ENCODE measurements at places on chromosomes 13 and 19.

DNA sequence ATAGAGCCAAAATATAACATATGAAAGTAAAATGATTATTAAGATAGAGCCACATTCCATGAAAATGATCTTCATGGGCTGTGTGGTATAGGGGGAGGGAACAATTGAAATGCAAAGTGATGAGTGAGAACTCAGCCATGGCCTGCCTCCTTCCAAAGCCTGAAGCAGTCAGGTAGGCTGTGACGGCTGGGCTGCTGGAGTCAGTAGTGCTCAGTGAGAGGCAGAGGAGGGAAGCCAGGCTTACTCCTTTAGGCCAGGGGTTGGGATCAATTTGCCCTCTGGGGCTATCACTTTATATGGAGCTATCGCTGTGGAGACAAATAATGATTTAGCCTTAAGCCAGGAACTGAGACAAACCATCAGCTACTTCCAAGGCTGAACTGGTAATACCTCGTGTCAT lies 654.9 kb downstream of the FGF9 start:
- no peak for DNase-seq

GRCh38 chr13:109212650-109213049 lies 573.7 kb downstream of the IRS2 start:
- no peak for DNase-seq

- DNase-seq: no peak
Measured at GRCh38 chr19:31347828-31348392, 1.3 kb downstream of the TSHZ3 start.

DNA sequence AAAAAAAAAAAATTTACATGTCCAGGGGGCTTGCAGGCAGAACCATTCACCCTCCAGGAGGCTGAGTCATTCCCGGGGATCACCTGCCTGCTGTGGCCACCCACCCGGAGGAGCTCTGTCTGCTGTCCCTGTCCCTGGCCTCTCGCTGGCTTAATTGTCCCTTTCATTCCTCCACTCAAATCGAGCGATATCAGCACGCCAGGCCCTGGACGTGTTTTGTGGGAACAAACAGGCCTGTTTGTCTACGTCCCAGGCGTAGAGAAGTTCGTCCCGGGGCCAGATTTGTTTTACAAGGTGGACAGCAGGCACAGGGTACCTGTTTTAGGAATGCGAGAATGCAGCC lies 21.2 kb downstream of the SULT2B1 start:
- no peak for DNase-seq

DNA sequence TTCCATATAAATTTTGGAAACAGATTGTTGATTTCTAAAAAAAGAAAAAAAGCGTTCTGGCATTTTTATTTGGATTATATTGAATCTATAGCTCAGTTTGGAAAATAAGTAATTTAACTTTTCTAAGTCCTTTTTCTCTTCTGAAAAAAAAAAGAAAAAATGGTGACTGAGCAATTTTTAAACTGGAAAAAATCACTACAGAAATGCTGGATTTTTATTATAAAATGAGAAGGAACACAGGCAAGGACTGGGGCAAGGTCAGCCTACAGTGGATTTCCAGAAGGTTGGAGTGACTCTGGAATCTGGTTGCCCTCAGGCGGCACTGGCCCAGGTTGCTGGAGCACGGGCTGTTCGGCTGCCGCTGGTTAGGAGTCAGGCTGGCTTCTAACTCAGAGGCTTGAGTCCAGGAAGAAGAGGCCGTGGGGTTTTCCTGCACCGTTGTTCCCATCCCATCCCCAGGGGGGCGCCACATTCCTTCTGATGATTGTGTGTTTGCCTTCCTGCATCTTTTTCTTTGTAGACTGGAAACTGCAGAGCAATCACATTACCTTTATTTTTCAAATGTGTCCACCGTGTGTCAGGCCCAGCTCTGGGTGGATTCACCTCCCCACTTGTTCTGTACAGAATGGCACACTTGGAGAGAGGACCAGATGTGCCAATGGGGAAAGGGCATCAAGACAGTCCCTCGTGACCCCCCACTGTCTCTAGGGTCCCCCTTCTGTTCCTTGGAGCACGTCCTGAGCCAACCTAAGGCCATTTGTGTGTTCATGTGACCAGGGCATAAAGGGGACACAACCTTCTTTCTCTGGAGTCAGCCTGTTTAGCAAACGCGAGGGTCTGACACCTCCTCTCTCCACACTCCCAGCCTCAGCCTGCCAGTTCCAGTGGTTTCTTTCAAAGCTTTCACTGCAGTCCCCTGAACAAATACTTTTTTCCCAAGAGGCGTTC lies 44.5 kb upstream of the GTF3A start:
- DNase-seq: peak; percentile 72

- DNase-seq: peak; percentile 78
Measured at GRCh38 chr19:35673121-35673804, 6.9 kb downstream of the UPK1A start.

GRCh38 chr13:99033814-99034213 lies 56.0 kb upstream of the DOCK9 start:
- DNase-seq: no peak

- no peak for DNase-seq
Measured at GRCh38 chr19:10471909-10472308, 31.2 kb downstream of the KEAP1 start.

- DNase-seq: peak; percentile 84
Measured at GRCh38 chr19:35347171-35347929, at the start of gene FFAR1. TSS of gene FFAR1 (plus strand) at chr19:35347902. CDS start at chr19:35351552, 3,650 bp downstream.

DNA sequence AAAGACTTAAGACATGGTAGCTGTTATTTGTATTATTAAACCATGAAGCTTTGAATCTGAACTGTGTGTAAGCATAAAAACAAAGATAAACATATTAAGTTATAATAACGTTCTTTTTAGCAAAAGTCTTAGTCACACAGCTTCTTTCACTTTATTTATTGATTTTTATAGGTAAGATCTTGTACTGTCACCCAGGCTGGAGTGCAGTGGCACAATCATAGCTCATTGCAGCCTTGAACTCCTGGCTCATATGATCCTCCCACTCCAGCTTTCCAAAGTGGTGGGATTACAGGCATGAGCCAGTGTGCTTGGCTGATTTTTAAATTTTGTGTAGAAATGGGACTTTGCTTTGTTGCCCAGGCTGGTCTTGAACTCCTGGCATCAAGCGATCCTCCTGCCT lies 13.4 kb downstream of the FARP1 start:
- DNase-seq: no peak

- peak; percentile 99 for DNase-seq
Measured at GRCh38 chr19:55166530-55167268, at the start of gene DNAAF3. TSS of gene DNAAF3 (minus strand) at chr19:55166613. CDS start at chr19:55166413, 200 bp downstream.

DNA sequence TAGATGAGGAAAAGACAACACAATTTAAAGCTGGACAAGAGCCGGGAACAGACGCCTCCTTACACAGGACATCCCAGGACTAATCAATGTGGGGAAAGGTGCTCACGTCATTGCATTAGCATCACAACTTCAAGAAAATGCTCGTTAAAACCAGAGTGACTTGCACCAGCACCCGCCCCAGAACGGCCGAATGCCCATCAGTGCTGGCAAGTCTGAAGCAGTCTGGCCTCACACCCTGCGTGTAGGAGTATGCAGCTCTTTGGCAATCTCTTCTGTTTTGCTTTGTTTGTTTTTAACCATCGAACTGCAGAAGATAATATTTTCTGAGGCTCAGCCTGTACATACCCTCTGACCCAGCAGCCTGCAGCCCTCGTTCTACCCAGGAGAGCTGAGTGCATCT lies 44.8 kb upstream of the LDLR start:
- no peak for DNase-seq

GRCh38 chr13:105063676-105064075 lies 1471.8 kb downstream of the EFNB2 start:
- no peak for DNase-seq

DNA sequence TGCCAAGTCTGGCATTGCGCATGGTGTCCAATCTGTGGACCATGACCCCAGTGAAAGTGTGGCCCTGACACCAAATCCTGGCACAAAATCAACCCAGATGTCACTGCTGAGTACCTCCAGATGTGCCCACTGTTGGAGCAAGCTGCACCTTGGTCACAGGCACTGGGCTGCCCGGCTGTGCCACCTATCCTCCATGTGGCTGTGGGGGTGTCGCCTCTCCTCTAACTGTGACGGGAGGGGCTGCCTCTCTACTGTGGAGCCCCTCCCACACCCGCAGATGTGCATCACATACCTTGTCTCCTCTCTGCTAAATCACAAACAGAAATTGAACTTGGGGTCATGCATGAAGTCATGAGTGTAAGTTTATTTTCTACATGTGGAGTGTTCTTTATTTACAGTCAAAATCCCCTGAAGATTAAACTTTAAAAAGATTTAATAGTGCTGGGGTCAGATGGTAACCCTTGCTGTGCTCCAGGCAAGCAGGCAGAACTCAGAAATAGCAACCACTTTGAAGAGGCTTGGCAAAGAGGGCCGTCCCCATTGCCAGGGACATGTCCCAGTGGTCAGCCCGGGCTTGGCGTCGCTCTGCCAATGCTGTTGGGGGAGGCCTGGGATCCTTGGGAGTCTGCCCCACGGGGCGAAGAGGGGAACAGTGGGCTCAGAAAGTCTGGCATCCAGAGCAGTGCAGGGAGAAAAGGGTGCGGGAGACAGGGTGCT lies 46.4 kb upstream of the ZNF536 start:
- DNase-seq: no peak

- DNase-seq: no peak
Measured at GRCh38 chr13:85379433-85379832, 419.8 kb downstream of the SLITRK6 start.

GRCh38 chr19:6440905-6441304 lies 7.3 kb upstream of the SLC25A41 start:
- DNase-seq: no peak

DNA sequence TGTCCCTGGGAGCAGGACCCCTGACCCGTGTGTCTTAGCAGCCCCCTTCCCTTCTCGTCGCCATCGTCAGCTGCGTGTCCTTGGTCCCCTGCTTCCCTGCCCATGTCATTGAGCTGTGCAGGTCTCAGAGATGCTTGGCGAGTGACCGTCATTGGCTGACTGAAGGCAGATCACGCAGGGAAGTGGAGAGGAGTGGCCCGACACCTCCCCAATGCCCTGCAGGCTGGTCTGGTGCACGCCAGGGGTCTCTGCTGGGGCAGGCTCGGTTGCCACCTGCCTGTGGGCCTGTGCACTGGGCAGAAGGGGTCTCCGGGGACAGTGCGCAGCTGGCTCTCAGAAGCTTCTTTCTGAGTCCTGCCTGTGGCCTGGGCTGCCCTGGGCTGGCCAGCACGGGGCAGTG lies 6.2 kb downstream of the GNA11 start:
- DNase-seq: no peak

- DNase-seq: no peak
Measured at GRCh38 chr19:10747674-10748073, 29.8 kb downstream of the DNM2 start.

- DNase-seq: no peak
Measured at GRCh38 chr19:4322942-4323665, 15.5 kb downstream of the STAP2 start.

DNA sequence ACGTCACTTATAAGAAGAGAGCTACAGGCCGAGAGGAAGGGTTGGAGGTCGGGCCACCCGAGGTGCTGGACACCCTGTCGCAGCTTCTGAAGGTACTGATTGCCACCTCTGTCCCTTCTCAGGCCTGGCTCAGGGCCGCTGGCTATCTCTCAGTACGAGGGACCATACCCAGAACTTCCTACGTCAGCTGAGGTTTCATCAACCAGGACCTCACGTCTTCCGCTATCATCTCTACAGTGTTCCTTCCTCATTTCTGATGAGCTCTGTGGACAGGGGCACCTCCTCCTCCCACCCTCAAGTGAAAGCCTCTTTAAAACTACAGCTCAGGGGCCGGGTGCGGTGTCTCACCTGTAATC lies 58.2 kb upstream of the USE1 start:
- no peak for DNase-seq

DNA sequence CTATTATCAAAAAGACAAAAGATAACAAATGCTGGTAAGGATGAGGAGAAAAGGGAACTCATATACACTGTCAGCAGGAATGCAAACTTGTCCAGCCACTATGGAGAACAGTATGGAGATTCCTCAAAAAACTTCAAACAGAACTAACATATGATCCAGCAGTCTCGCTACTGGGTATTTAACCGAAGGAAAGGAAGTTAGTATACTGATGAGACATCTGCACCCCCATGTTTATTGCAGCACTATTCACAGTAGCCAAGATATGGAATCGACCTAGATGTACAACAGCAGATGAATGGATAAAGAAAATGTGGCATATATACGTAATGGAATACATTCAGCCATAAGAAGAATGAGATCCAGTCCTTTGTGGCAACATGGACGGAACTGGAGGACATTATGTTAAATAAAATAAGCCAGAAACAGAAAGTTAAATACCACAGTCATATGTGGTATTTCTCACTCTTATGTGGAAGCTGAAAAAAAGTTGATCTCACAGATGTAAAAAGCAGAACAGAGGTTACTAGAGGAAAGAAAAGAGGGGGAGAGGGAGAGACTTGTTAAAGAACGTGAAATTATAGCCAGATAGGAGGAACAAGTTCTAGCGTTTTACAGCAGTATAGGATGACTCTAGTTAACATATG lies 83.2 kb downstream of the RUBCNL start:
- DNase-seq: no peak

DNA sequence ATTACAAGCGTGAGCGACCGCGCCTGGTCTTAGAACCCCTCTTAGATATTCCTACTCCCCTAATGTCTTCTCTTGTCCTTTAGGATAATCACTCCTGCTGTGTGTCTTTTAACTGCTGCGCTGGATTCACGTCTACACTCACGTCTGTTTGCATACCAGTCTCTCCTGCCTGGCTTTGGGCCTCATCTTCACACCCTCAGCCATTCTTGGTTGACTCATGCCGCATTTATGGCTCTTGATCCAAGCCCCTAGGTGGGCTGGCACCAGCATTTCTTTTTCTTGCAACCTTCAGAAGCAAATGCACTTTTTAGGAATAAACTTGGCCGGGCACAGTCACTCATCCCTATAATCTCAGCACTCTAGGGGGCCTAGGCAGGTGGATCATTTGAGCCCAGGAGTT lies 22.7 kb downstream of the MYO9B start:
- DNase-seq: no peak

DNA sequence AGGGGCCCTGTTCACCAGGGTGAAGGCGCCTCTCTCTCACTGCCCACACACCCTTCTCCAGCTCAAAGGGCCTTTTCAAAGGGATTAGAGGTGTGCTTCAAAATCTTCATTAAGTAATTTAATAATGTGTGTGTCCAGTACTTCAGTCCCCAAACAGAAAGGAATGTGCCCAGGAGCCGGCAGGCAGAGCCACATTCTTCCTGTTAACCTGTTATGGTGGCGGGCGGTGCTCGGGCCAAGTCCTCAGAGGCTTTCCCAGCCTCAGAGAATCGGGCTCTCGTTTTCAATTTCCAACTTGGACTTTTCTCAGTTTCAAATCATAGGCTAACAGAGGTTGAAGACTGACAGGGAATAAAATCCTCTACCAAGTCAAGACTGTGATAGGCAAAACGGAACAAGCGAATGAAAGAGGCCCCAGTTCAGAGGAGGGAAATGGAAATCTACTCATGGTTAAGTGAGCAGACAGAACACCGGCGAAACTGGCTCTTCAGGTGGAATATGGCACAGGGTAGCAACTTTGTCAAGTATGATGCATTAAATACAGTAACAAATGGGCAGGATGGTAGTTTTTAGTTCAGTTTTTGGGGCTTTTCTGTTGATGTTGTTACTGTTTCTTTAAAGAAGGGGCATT lies 68.6 kb downstream of the FOXO1 start:
- no peak for DNase-seq

GRCh38 chr19:14116918-14117578 lies 514 bp downstream of the PRKACA start:
- peak; percentile 36 for DNase-seq

GRCh38 chr19:53388168-53388567 lies 6.8 kb upstream of the ZNF765 start:
- no peak for DNase-seq

- DNase-seq: no peak
Measured at GRCh38 chr13:48333976-48334375, 30.4 kb downstream of the RB1 start.

GRCh38 chr13:99228737-99229691 lies 28.4 kb downstream of the UBAC2 start:
- peak; percentile 68 for DNase-seq

GRCh38 chr19:49327878-49328544 lies 3.0 kb upstream of the SLC6A16 start:
- peak; percentile 74 for DNase-seq
